ENCODE measurements at places on chromosomes 5 and 9.

DNA sequence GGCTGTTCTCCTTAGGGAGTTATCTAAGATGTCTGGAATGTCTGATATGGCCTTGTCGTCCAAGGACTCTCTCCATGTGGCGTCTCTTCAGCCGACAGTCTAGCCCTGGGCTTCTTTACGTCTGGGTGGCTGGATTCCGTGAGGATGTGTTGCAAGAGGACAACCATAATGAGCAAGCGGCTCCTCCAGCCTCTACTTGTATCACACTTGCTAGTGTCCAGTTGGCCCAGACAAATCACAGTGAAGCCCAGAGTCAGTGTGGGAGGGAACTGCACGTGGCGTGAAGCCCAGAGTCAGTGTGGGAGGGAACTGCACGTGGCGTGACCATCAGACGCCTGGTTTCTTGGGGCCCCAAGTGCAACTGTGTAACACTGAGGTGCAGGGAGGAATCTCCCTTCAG is 61.1 kb downstream of the COL23A1 start:
- no peak overlapping the region for H3K4me3 ChIP-seq
- H3K27me3 ChIP-seq: no peaks in the 10 kb centered on the region
- DNase-seq: no peak
- no peaks in the 10 kb centered on the region for H3K36me3 ChIP-seq

DNA sequence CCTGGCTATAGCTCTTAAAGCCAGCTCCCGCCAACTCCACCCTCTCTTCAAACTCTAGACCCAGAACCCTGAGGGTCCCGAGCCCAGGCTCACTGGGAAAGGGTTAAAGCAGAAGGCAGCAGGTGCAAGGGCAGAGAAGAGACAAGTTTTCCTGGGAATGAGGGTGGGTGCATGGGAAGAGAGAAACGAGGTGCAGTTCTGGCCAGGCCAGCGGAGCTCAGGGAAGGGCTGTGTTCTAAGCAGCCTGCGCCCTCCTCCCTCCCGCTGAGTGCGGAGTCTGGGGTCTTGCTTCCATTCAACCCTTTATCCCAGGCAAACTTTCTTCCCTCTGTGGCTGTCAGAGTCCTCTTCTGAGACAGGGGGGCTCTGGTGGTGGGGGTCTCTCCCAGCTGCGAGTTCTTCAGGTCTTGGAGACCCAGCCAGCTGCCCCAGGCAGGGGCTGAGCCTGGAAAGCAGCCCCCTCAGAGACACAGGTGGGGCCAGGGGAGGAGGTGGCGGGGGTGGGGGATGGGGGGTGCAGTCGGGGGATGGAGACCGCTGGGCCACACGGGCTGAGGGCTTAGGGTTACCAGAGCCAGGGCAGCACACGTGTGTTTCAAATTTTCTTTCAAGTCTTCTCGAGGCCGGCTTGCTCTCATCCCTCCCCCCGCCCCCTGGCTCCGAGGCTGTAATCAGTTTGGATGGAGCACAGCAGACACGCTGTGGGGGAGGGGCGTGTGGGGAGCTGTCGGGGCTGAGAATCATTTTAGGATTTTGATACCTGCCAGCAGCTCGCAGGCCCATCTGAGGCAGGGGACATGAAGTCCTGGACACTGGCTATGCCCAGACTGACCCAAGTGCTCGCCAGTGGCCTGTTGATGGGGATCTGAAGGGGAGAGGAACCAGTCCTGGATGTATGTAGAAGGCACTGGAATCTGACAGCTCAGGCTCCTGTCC is 169.6 kb upstream of the SMIM23 start:
- H3K27me3 ChIP-seq: peaks cover 3% of the 10 kb centered on the region
- no peak for DNase-seq
- no peak overlapping the region for H3K4me3 ChIP-seq
- no peaks in the 10 kb centered on the region for H3K36me3 ChIP-seq

GRCh38 chr5:124252191-124252638 is 494.2 kb downstream of the ZNF608 start:
- H3K4me1 ChIP-seq: no peaks in the 10 kb centered on the region
- no peak overlapping the region for H3K4me3 ChIP-seq
- H3K36me3 ChIP-seq: no peaks in the 10 kb centered on the region
- H3K27ac ChIP-seq: no peak overlapping the region
- DNase-seq: no peak

GRCh38 chr9:72351538-72352453 is 13.2 kb downstream of the ZFAND5 start:
- no peak for DNase-seq
- H3K27me3 ChIP-seq: no peaks in the 10 kb centered on the region
- peaks cover 27% of the 10 kb centered on the region for H3K36me3 ChIP-seq
- H3K4me1 ChIP-seq: no peaks in the 10 kb centered on the region
- H3K27ac ChIP-seq: no peak overlapping the region
- H3K4me3 ChIP-seq: no peak overlapping the region

DNA sequence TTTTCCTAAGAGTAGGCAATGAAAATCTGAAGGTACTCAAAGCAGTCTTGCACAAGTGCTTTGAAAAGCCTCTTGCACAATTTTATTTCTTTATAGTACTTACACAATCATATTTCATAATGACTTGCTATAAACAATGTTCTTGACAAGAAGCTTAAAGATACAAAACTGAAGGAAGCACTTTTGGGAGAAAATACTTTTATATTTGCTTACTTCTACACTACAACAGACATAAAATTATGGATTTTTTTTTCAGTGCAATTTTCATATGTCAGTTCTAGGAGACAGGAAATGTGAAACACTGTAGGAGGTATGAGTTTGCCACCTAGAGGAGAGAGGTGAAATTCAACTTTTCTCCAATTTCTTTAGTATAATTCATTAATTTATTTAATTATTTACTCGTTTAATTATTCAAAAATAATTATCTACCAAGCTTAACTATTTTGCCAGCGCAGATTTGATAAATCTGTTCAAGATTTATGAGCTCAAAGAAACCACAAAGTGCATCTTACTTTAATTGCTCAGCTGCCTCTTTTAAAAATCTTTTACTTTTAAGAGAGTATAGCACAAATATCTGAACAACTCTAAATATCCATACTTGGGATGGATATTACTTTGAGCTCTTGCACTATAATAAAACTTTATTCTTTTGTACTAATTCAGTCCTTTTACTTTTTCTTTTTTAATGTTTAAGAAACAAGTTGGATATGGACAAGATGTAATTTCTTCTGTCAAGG is 29.0 kb upstream of the CDKN2B start:
- no peaks in the 10 kb centered on the region for H3K27me3 ChIP-seq
- no peaks in the 10 kb centered on the region for H3K36me3 ChIP-seq
- peaks cover 7% of the 10 kb centered on the region for H3K4me1 ChIP-seq

GRCh38 chr5:67203701-67204074 is 7.1 kb upstream of the CD180 start:
- no peak overlapping the region for H3K4me3 ChIP-seq
- DNase-seq: no peak
- no peak overlapping the region for H3K27ac ChIP-seq
- H3K27me3 ChIP-seq: no peaks in the 10 kb centered on the region
- peaks cover 58% of the 10 kb centered on the region for H3K4me1 ChIP-seq
- H3K36me3 ChIP-seq: no peaks in the 10 kb centered on the region

- H3K4me3 ChIP-seq: no peak overlapping the region
- H3K27ac ChIP-seq: no peak overlapping the region
- no peaks in the 10 kb centered on the region for H3K4me1 ChIP-seq
- DNase-seq: no peak
- H3K27me3 ChIP-seq: no peaks in the 10 kb centered on the region
These were observed 84.1 kb upstream of the SPATA31D4 start for GRCh38 chr9:81844131-81844567.

- H3K4me1 ChIP-seq: no peaks in the 10 kb centered on the region
- H3K27me3 ChIP-seq: no peaks in the 10 kb centered on the region
- no peak overlapping the region for H3K4me3 ChIP-seq
These were observed 38.3 kb upstream of the CNOT6 start for GRCh38 chr5:180455872-180456271.

DNA sequence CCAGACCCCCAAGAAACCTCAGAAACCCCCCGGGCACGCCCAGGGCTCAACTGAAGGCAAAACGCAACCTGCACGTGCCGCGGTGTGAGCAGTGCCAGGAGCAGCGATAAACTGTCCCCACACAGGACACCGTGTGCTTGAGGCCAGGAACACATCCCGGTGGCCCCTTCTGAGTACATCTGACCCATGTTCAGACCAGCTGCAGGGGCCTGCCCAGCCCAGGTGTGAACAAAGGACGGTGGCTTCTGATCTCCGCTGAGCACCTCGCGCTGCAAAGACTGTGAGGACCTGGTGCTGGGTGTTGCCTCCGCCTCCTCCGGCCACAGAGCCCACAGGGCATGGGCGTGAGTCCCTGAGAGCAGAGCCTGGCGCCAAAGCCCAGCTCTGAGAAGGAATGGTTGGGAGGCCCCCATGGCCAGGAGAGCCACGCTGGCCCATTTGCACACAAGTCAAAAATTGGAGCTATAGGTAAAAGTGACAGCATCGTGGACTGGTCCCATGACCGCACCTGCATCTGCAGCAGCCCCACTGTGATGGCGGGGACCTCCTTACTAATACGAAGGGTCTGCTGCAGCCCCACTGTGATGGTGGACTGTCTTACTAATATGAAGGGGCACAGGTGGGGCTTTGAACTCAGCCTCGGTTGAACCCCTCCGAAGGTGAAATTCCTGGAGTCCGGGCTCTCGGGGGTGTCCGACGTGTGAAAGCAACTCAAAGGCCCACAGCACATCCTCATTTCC is 31.5 kb downstream of the NDUFS6 start:
- no peak for DNase-seq
- no peak overlapping the region for H3K27ac ChIP-seq
- no peaks in the 10 kb centered on the region for H3K4me1 ChIP-seq

- no peak overlapping the region for H3K4me3 ChIP-seq
- no peak overlapping the region for H3K27ac ChIP-seq
- H3K36me3 ChIP-seq: no peaks in the 10 kb centered on the region
- DNase-seq: peak; percentile 11
- no peaks in the 10 kb centered on the region for H3K27me3 ChIP-seq
These were observed 73.4 kb downstream of the FBXO38 start for GRCh38 chr5:148457183-148457620.

GRCh38 chr5:110903966-110904365 is 165.2 kb downstream of the SLC25A46 start:
- H3K27ac ChIP-seq: no peak overlapping the region
- DNase-seq: no peak
- H3K4me1 ChIP-seq: no peaks in the 10 kb centered on the region
- H3K4me3 ChIP-seq: no peak overlapping the region

DNA sequence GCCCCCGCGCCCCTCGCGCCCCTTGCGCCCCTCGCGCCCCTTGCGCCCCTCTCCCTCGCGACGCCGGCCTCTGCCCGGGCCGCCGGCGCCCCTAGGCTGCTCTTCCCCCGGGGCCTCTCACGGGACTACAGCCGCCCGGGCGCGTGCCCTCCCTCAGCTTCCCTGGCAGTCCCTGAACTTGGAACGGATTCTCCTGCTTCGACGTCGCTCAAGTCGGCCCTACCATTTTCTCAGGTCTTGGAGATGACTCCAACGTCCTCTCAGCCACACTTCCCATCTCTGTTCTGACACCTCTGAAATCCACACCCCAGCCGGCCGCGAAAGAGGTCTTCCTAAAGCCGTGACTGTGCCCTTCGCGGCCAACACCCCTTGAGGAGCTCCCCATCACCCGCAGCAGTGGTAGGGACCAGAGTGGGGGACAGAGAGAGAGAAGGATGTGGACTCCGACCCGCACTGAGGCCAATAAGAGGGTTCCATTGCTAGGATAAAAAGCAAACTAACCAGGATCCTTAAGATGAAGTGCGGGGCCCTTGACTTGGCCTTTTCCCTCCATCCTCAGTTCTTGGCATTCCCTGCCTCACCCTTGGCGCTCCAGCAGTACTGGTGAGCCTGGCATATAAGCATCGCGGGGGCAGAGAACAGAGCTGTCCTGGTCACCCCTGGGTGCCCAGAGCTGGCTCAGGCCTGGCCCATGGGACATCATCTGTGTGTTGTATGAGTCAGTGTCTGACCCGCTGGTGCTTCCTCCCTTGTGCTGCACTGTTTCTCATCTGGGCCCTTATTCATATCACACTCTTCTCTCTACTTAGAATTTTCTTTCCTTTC is 38.6 kb upstream of the GARNL3 start:
- peak overlapping the region; percentile 70 for H3K4me3 ChIP-seq
- no peak overlapping the region for H3K27ac ChIP-seq
- H3K27me3 ChIP-seq: no peaks in the 10 kb centered on the region
- H3K36me3 ChIP-seq: no peaks in the 10 kb centered on the region

DNA sequence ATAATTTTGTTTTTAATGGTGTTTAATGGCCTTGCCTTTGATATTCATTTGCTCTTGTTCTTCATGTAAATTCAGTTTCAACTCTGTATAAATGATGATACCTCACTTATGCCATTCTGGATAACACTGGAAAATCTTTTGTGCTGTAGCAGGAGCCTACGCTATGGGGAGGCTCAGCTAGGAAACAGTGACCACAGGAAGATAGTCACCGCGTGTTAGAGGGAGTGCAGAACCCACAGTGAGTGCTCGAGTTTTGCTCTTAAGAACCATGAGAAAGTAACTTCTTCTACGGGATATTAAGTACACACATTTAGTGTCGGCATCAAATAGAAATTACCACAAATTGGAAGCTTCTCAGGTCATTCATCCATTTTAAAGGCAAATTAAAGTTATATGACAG is 143.9 kb downstream of the IRX2 start:
- H3K36me3 ChIP-seq: no peaks in the 10 kb centered on the region
- DNase-seq: no peak
- H3K27ac ChIP-seq: no peak overlapping the region
- H3K27me3 ChIP-seq: no peaks in the 10 kb centered on the region
- no peak overlapping the region for H3K4me3 ChIP-seq

DNA sequence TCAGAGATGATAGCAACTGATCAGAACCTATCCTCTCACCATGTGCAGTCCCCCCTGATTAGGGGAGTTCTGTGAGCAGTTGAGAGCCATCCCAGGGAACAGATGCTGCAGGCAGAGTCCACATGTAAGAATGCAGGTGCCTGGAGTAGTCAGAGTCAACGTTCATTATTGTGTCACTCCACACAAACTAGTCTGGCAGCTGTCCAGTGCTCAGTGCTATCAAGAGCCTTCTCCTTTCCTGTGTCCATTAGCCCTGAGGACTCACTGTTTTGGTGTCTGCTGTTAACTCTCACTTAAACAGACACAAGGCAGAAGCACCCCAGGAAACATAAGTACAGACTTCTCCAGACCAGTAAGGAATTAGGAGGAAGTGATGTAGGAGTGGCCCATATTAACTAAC is 2.5 kb downstream of the SH3TC2 start:
- no peaks in the 10 kb centered on the region for H3K27me3 ChIP-seq
- H3K4me1 ChIP-seq: no peaks in the 10 kb centered on the region
- H3K4me3 ChIP-seq: no peak overlapping the region
- H3K27ac ChIP-seq: no peak overlapping the region
- H3K36me3 ChIP-seq: no peaks in the 10 kb centered on the region

GRCh38 chr5:178182158-178182876 is 4.9 kb downstream of the GMCL2 start:
- H3K27ac ChIP-seq: no peak overlapping the region
- no peaks in the 10 kb centered on the region for H3K4me1 ChIP-seq
- H3K27me3 ChIP-seq: no peaks in the 10 kb centered on the region
- no peak overlapping the region for H3K4me3 ChIP-seq
- DNase-seq: no peak
- H3K36me3 ChIP-seq: no peaks in the 10 kb centered on the region

GRCh38 chr9:12415361-12415760 is 277.8 kb upstream of the TYRP1 start:
- H3K36me3 ChIP-seq: no peaks in the 10 kb centered on the region
- no peak overlapping the region for H3K27ac ChIP-seq
- H3K4me3 ChIP-seq: no peak overlapping the region

All from effector memory CD4-positive, alpha-beta T cell (primary cell).